ENCODE measurements at places on chromosomes 3 and 15.

GRCh38 chr3:129605922-129606635 is 397 bp downstream of the PLXND1 start:
- DNase-seq: no peak

DNA sequence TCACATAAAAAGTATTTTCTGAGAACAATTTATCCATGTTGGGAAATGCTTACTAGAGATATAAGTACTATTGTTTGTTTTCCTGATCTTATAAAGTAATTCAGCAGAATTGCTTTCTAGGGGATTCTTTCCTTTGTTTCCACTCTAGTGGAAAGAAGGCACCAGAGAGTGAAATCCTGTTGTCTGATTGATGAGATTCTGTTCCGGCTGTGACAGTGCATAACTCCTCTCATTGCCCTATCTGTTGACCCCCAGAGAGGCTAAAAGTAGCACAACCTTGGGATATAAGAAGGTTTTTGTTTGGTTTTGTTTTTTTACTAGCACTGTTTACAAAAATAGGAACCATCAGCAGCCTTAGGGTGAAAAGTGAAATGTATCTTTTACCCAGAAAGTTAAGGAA is 114.1 kb downstream of the ALCAM start:
- DNase-seq: no peak

- DNase-seq: peak; percentile 60
Observed at GRCh38 chr3:127799476-127800222, 22.7 kb downstream of the MGLL start.

DNA sequence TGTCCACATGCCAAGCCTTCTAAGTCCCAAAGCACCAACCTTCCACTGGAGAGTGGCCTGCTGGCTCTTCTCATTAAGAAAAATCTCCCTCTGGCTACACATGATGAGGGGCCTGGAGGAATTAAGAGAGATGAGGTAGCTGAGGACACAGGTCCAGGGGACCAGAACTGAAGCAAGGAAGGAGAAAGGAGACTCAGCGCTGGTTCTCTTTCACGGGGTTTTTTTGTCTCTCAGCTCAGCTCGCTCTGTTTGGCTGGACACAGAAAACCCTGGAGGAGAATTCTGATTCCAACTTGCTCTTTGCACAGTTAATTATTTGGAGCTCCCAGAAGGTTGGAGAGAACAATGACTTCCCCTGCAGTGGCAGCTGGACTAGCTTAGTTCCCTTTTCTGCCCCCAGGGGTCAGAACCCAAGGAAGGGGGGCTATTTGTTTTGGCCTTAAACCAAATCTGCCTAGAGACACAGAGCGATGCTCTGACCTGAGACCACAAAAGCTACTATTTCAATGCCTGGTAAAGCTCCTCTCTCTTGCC is 507.6 kb downstream of the FHIT start:
- no peak for DNase-seq

GRCh38 chr3:56980798-56981390 is 79.6 kb upstream of the SPATA12 start:
- DNase-seq: peak; percentile 69

DNA sequence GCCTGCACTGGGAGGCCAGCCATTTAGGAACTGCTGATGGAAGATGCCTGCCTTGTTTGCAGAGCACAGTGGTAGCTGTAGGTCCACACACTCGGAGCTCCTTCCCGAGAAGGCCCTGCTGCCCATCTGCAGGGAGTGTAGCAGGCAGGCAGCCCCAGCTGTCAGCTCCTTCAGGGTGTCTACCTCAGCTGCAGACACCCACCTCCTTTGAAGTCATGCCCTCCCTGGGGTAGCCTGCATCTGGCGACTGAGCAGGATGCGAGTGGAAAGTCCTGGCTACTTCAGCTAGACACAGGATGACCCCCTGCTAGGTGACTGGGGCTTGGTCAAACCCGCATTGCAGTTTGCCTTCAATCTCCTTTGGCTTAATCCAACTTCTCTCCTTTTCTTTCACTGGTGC is 93.2 kb upstream of the TLE3 start:
- no peak for DNase-seq

GRCh38 chr15:65518633-65519285 is 1.3 kb upstream of the DPP8 start:
- no peak for DNase-seq

DNA sequence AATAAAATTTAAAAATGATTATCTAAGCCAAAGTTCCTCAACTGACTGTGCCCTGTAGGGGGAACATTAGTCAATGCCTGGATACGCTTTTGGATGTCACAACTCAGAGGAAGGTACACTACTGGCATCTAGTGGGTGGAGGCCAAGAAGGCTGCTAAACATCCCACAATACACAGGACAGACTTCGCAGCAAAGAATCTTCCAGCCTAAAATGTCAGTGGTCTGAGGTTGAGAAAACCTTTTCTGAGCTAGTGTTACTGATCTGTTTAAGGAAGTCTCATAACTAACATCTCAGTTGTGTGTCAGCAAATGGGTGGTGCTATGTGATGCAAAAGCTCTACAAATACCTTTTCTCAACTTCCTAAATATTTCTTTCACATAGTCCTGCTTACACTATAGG is 20.9 kb upstream of the LDHAL6B start:
- no peak for DNase-seq

GRCh38 chr15:98416222-98416855 is 232.0 kb upstream of the IGF1R start:
- no peak for DNase-seq

GRCh38 chr3:142226474-142226873 is 1.1 kb upstream of the GK5 start:
- DNase-seq: no peak

DNA sequence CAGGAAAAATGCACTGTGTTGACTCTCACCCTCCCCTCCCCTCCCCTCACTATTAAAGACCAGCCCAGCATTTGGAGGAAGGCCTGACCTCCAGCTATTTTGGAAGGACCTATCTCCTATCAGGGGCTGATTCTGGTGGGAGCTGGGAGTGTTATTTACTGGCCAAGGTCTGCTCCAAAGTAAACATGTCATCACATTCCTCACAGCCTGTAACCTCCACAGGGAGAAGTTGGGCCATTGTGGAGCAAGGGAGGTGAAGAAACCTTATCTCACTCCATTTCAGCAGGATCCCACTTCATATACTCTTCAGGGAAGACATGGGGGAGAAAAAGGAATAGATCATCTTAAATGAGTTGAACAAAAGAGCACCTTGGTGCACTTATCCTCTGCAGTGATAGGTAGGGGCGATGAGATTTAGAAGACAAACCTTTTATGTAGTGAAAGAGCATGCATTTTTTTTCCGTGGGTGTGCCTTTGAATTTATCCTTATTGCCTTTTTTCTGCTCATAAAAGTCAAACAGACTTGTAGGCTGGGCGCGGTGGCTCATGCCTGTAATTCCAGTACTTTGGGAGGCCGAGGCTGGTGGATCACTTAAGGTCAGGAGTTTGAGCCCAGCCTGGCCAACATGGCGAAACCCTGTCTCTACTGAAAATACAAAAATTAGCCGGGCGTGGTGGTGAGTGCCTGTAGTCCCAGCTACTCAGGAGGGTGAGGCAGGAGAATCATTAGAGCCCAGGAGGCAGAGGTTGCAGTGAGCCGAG is 15.6 kb upstream of the FLNB start:
- DNase-seq: no peak

DNA sequence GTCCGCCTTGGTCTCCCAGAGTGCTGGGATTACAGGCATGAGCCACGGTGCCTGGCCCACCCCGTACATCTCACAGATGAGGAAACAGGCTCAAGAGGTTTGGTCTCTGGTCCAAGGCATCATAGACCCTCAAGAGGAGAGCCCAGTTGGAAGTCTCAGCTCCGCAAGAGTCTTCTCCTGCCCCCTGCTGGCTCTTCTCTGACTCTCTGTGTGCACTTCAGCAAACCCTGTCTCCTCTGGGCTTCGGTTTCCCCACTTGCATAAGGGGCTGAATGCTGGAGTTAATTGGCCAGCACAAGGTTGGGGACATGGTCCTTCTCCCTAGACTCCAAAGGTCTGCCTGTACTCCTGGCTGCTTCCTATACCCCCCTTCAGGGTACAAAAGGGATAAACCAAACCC is 3.9 kb downstream of the MST1R start:
- DNase-seq: no peak

DNA sequence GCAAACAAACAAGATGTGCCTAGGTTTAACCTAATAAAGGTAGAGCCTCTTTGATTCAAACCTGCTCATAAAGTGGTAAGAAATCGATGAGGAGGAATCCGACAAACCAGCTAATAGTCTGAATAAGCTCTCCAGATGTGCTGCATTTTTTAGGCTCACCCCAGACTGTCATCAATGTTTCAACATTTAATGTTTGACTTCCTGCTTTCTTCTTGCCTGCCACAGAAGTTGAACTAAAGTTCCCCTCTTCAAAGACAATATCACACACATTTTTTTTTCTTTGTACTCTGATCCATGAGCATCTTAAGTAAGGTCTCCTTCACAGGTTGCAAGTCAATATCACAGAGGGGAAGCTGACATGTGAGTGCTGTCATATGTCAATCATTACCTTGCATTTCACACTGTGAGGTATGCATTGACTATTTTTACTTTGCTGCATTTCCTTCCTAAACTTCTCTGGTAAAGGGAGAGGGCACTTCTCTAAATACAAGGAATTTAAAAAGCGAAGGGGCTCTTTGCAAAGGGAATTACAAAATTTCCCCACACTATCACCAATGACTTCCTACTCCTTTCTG is 172.3 kb upstream of the MCTP2 start:
- DNase-seq: no peak

- no peak for DNase-seq
Observed at GRCh38 chr3:51986010-51986947, 2.9 kb downstream of the ACY1 start.

DNA sequence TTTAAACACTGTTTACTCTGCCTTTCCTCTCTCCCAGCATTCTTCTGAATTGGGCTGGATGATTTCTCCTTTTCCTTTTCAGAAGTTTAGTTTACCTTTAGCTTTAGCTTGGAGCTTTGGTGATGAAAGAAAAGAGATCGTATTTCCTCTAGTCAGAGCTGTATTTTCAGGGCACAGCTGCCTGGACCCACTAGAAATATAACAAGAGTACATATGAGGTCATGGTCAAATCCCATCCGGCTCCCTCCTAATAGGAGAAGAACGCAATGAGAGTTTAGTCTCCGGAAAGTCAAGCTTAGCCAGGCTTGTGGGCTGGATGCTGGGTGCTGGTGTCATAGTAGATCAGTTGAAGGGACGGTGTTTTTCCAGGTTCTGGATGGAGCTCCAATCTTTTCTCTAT is 177.1 kb upstream of the PFN2 start:
- DNase-seq: no peak

Measured in PC-9 (cell line).